ENCODE measurements at places on chromosomes 3 and 15.

GRCh38 chr15:76953913-76954312 is 22.4 kb downstream of the RCN2 start:
- DNase-seq: no peak

DNA sequence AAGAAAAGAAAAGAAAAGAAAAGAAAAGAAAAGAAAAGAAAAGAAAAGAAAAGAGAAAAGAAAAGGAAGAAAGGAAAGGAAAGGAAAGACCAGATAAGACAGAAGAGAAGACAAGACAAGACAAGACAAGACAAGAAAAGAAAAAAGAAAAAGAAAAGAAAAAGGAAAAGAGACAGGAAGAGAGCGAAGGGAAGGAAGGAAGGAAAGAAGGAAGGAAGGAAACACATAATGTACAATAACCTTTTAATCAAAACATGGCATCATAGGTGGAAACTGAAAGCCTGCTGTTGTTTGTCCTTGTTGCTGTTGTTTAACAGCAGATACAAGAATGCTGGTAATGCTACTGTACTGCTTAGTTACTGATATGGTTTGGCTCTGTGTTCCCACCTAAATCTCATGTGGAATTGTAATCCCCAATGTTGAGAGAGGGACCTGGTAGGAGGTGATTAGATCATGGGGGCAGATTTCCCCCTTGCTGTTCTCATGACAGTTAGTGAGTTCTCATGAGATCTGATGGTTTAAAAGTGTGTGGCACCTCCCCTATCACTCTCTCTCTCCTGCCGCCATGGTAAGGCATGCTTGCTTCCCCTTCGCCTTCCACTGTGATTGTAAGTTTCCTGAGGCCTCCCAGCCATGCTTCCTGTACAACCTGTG is 67.3 kb downstream of the MCF2L2 start:
- no peak for DNase-seq

DNA sequence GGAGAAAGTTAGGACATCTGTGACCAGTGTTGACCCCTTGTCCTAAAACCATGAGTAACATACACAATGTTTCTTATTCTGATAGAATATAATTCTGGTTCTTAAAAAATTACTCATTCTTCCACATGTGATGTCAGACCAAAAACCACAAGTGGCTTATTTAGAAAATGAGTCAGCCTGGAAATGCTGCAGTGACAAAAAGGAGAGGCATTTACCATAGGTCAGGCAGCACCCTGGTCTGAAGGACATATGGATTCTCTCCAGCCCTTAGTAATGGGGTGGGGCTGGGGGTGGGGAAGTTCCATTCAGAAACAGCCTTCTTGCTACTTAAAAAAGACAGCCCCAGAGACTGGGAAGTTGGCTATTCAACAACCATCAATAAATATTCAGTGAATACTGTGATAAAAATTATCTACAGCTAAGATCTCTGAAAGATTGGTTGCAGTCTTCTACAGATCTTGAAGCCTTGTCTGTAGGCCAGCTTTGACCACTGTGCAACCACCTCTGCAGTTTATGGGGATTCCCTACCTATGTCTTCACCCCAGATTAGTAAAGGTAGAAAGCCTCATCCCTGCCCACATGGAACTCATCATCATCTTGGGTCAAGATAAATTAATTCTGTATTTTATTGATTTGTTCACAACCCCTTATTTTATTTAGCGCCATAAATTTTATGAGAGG is 34.9 kb upstream of the TIMP4 start:
- peak; percentile 95 for DNase-seq

DNA sequence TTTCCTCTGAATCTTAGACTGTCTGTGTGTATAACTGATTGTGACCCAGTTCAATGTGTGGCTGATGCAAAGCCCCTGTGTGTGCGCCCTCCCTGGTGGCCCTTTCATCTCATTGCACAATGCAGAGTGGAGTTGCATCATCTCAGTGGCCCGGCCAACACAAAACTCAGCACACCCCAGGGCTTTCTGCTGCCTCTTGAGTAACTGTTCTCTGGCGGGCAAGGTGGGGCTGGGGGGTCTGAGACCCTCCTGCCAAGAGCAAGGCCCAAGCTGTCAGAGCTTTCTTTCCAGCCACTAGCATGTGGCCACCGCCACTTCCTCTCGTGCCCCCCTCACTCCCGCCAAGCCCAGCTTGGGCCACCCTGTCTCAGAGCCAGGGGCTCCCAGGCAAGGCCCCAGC is 80.7 kb upstream of the ALDH1L1 start:
- peak; percentile 59 for DNase-seq

DNA sequence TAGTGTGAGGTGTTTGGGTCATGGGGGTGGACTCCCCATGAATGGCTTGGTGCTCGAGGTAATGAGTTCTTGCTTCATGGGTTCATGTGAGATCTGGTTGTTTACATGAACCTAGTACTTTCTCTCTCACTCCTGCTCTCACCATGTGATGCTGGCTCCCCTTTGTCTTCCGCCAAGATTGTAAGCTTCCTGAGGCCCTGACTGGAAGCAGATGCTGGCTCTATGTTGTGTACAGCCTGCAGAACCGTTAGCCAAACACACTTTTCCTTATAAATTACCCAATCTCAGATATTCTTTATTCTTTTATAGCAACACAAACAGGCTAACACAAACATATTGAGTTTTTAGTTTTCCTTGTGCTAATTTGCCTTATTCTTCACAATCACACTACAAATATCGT is 3.2 kb upstream of the CSPG5 start:
- DNase-seq: no peak

DNA sequence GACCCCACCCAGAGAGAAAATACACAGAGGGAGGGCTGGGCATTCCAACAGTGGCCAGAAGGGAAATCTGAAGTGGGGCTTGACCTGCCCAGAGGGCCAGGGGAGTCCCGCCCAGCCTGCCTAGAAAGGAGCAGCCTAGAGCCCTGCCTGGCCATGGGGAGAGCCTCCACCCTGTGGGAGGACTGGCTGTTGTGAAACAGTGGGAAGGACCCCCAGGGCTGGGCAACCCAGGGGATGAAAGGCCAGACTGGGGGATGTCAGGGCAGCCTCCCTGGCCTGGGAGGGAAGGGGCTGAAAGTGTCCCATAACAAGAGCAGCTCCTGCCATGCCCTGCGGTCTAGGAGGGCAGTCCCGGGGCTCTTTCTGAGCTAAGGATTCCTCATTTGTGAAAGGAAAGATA is 69.0 kb downstream of the SLC12A8 start:
- no peak for DNase-seq

GRCh38 chr3:158105119-158105709 is 1.0 kb downstream of the SHOX2 start:
- DNase-seq: no peak

- no peak for DNase-seq
These were observed 27.6 kb upstream of the ARL6 start for GRCh38 chr3:97736928-97737327.

DNA sequence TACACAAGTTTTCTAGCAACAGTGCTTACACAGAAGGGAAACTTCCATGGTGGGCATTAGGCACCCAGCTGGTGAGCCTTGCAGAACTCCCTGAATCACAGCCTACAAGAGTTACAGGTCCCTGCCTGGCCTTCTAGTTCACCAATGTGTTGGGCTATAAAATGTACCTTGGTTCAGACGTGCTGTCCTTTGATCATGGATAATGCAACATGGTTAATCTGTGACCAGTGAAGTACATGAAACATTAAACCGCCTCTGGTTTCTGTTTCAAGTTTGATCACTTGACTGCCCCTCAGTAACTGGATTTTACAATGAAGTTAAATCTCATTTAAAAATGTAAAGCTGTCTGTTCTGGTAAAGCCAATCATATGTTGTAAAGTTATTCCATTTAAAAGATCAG is 51.8 kb downstream of the FMN1 start:
- no peak for DNase-seq

- DNase-seq: no peak
These were observed 3.3 kb downstream of the DPPA2 start for GRCh38 chr3:109313061-109313460.

DNA sequence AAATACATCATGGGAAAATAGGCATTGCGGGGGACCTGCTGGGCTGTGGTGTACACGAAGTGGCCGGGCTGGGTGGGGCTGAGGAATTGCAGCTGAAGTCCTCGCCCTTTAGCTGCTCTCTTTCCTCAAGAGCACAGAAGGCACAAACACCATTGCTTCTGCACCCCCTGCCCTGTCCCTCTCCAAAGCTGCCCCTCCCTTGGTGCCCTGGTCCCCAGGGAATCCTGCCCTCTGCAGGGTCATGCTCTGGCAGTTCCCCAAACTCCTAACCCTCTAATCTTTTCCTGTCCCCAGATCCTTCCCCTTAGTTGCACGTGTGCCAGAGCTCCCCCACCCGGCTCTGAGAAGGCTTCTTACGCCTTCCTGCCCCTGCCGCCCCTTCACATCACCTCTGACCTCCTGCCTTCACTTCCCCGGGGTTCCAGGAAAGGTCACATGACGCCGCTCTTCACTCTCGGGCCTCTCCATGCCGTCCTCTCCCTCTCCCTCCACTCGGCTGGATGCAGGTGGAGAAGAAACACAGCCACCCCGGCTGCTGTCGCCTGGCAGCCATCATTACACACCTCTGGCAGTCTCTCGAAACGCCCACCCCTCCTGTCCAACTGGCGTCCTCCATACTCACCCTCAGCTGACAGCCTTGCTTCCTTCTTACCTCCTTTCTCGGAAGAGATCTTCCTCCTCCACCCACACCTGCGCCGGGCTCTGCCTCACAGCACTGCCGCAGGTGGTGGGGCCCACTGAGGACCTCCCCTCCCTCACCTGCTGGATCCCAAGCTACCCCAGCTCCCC is 6.9 kb upstream of the PCSK6 start:
- DNase-seq: no peak

GRCh38 chr3:160956785-160957184 is 148.4 kb downstream of the B3GALNT1 start:
- DNase-seq: no peak

DNA sequence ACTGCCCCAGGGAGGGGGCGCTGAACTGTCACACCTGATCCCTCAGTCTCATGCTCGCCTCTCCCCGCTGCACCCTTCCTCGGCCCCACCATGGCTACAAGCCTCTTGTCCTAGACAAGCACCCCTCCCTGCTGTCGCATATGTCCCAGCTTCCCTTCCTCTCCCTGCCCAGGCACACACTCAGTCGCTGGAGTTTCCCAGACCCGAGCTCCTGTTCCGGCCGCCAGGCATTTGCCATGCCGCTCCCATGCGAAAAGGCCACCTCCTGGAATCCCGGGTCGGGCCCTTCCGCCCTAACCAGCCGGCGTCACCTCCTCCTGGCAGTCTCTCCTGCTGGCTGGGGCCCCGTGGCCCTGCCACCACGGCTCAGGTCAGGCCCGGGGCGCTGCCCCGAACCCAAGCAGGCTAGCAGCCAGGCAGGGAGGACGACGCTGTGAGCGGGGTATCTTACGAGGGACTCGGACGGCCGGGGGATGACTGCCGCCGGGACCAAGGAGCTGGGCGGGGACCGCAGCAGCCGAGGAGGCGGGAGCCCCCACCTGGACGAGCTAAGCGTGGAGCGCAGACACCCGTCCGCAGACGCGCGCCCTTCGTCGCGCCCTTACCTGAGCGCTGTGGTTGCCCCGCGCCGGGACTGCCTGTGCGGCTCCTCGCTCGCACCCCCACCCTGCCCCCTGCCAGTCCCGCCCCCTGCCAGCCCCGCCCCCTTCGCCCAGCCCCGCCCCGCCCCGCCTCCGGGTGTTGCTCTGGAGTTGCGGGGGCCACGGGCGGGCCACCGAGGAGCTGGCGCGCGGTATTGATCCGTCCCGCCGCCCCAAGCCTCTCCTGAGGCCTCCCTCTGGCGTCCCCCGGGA is at the start of gene ALS2CL:
Gene ALS2CL (minus strand): TSS at position 642 of the 854 bp plus-strand sequence. CDS start 4,239 bp downstream, outside the sequence.
- DNase-seq: no peak

DNA sequence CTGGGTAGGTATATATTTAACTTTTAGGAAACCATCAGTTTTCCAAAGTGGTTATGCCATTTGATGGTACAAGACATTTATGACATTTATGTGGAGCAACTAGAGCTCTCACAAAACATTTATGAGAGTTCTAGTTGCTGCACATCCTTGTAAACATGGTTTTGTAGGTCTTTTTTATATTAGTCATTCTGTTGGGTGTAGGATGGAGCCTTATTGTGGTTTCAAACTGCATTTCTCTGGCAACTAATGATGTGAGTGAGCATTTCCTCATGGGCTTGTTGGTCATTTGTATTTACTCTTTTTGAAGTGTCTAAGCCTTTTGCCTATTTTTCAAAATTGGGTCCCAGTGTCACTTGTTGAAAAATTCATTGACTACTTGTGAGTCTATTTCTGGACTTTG is 45.7 kb upstream of the MGLL start:
- DNase-seq: peak; percentile 68

DNA sequence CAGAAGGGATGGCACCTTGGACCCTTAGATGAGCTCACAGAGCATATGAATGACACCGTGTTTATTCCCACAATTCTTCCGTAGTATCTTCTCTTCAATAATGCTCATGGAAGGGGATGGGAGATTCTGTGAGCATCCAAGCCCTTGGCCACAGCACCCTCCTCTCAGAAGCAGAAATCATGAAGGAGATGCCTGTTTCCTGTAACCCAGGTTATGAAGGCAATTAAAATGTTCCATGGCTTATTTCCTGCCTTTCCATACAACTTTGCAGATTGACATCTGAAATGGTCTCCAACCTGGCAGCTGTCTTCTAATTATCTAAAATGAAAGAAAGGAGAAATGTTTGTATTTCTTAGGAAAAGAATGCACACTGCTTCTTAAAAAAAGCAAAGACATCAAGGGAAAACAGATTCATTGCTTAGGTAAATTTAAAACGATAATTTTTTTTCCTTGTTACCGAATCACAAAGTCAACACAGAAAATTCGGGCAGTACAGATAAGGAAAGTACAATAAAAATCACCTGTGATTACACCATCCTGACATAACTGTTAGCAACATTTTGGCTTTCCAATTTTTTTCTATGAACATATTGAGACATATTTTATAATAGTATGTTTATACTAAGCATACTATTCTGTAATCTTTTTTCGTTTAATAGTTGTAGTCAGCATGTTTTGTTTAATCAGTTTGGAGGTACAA is 128.5 kb downstream of the SQOR start:
- DNase-seq: no peak

GRCh38 chr15:77781151-77781945 is 148.6 kb upstream of the LINGO1 start:
- DNase-seq: no peak

- DNase-seq: no peak
These were observed 60.8 kb downstream of the DAPK2 start for GRCh38 chr15:63985221-63986184.

- no peak for DNase-seq
These were observed 71.8 kb upstream of the POLG start for GRCh38 chr15:89406218-89406939.

- no peak for DNase-seq
These were observed at the start of gene MBNL1 for GRCh38 chr3:152268555-152269055. Gene MBNL1 (plus strand): TSS chr3:152268929. CDS start chr3:152300194, 31,265 bp downstream.
